ENCODE measurements at places on chromosomes 5 and 9. TPM values are rescaled to one million over a fixed set of nuclear protein-coding genes. Genes with fewer than 3 reads are reported as not detected.

PCDHA8 gene
- total RNA-seq, result not detected

FXN gene
- 47.3 TPM for total RNA-seq

PCDHGA5 gene
- total RNA-seq, result 0.19 TPM

ACTBL2 gene
- not detected for total RNA-seq

SLC1A3 gene
- total RNA-seq, result not detected

SLC38A9 gene
- 21.4 TPM for total RNA-seq

SPINK5 gene
- not detected for total RNA-seq

LMAN2 gene
- 105 TPM for total RNA-seq

IFNA13 gene
- not detected for total RNA-seq

HACD4 gene
- total RNA-seq, result 2.8 TPM

HSPB3 gene
- total RNA-seq, result not detected

DMGDH gene
- total RNA-seq, result not detected

CACNA1B gene
- not detected for total RNA-seq

CNTNAP3 gene
- total RNA-seq, result not detected

PCDHB5 gene
- total RNA-seq, result not detected

TMOD1 gene
- 0.91 TPM for total RNA-seq

AGXT2 gene
- not detected for total RNA-seq

PAXX gene
- 90.2 TPM for total RNA-seq

PDE8B gene
- total RNA-seq, result 0.17 TPM

ZNF883 gene
- total RNA-seq, result 0.24 TPM

RGMB gene
- total RNA-seq, result 0.90 TPM

CCL27 gene
- total RNA-seq, result 0.52 TPM

LECT2 gene
- total RNA-seq, result not detected

BARHL1 gene
- total RNA-seq, result not detected

SLC6A19 gene
- total RNA-seq, result not detected

C9orf57 gene
- total RNA-seq, result not detected

FLT4 gene
- total RNA-seq, result 2.0 TPM

SPDL1 gene
- total RNA-seq, result 36.9 TPM

PCDHGA6 gene
- 0.31 TPM for total RNA-seq

FBP2 gene
- total RNA-seq, result not detected

F2RL1 gene
- 0.14 TPM for total RNA-seq

SNCAIP gene
- not detected for total RNA-seq

CHSY3 gene
- not detected for total RNA-seq

NIPSNAP3A gene
- total RNA-seq, result 9.4 TPM

EPB41L4B gene
- 1.2 TPM for total RNA-seq

TSSK1B gene
- total RNA-seq, result not detected

PURA gene
- total RNA-seq, result 12.0 TPM
